Glomerular endothelial cell (primary cell): ENCODE measurements at places on chromosomes 3 and 15.

DNA sequence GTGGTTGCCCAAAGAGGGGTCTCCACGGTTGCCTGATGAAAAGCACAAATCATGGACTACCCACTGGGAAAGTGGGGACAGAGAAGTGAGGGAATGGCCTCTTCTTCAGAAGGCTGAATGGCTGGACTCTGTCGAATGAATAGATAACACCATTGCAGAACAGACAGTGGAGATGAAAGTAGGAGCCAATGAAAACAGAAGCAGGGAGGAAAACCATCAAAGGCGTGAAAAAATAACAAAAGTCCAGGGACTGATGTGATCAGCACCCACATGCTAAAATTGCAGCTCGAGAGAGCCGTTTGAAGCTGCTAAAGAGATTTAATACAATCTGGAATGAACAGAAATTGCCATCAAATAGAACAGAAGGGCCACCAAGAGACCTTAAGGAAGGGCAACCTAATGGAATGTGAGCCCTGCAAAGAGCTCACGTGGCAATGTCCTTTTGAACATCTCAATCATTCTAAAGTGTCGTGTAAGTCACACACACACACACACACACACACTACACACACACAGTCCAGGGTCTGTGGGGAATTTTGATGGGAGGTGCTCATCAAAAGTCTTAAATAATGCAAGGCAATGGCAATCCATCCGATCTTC is 130.9 kb upstream of the ICE2 start:
- no peak for DNase-seq

GRCh38 chr3:197545101-197545500 is 10.7 kb downstream of the BDH1 start:
- DNase-seq: no peak

DNA sequence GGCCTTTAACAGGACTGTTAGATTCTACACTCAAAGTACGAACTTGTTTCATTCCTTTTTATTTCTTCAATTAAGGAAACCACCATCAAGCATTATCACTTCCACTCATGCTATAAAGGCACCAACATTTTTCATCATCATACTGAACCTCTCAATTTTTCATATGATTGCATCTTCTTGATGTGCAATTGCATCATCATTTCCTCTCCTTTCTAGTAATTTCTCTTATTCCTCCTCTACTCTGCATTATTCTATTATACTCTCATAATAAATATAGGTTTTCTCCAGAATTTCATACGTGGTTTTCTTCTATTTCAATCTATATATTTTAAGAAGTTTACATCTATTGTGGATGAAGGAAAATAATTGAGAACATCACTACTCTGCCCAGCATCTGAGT is 506.2 kb upstream of the ZNF385D start:
- no peak for DNase-seq

DNA sequence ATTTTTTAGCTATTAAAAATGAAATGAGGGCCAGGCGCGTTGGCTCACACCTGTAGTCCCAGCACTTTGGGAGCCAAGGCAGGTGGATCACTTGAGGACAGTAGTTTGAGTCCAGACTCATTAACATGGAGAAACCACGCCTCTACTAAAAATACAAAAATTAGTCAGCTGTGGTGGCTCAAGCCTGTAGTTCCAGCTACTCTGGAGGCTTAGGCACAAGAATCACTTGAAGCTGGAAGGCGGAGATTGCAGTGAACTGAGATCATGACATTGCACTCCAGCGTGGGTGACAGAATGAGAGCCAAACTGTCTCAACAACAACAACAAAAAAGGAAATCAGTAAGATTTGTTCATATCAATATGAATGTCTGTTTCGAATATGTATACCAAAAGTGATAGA is 517.1 kb downstream of the ROBO1 start:
- no peak for DNase-seq

GRCh38 chr15:98596885-98597392 is 51.4 kb upstream of the IGF1R start:
- DNase-seq: no peak

- DNase-seq: no peak
These were observed 124.4 kb downstream of the PDZRN3 start for GRCh38 chr3:73500321-73500720.

DNA sequence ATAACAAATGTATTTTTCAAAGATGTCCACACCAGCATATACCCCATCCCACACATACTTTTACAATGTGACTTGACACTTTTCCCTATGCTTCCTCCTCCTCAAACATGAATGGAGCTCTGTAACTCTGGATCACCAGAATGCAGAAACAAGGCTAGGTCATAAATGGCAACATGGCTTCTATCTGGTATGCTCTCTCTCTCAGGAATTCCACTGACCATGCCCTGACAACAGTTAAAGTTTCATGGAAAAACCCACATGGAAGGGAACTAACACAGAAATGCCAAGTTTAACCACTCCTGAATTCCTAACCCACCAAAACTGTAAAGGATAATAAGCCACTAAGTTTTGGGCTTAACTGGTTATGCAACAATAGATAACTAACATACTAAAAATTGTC is 19.9 kb downstream of the MYO9A start:
- no peak for DNase-seq

DNA sequence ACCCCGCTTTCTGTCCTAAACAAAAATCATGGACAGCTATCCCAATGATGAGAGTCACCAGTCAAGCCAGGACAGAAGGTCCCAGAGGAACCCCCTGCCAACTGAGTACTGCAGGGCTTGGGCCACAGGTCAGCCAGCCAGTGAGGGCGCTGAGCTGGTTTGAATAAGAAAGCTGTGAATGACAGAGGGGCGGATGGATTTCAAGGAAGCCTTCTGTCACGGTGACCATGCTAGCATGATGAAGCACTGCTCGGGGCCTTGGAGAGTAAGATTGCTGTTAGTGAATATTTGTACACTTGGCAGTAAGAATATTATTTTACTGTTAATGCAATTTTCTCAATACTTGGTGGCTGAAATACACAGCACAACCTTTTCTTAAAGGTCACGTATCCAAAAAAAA is 734.0 kb upstream of the NR2F2 start:
- DNase-seq: no peak
